Activated CD4-positive, alpha-beta T cell treated with anti-CD3 and anti-CD28 coated beads, Interleukin-2, amount 10 ng/mL, durations not matched to agents 7 days and 5 days (primary cell): ENCODE measurements at places on chromosomes 4 and X. TPM values are rescaled to one million over a fixed set of nuclear protein-coding genes. Genes with fewer than 3 reads are reported as not detected.

Gene EXOSC9
- total RNA-seq, result 58.1 TPM

DNA sequence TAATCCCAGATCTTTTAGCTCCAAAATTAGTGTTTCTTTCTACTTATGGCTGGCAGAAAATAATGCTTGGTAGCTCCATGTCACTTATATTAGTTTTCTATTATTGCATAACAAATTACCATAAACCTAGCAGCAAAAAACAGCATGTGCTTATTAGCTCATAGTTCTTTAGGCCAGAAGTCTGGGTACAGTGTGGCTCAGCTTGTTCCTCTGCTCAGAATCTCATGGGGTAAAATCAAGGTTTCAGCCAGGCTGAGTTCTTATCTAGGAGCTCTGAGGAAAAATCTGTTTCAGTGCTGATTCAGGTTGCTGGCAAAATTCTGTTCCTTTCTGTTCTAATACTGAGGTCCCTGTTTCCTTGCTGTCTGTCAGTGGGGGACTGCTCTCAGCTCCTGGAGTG lies 101.1 kb downstream of the CT47B1 start:
- DNase-seq, result no peak

DNA sequence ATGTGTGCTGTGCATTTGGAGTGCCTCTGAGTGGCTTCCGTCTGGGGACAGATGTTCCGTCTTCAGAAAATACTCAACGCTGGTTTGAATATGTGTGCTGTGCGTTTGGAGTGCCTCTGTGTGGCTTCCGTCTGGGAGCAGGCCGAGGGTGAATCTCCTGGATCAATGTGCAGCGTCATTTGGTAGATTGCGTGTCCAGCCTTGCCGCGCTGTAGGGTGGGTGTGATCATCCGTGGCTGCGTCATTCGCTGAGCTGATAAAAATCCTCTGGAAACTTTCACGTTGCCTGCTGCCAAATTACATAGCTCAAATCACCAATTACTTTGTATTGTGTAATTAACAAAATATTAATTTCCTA lies 12.1 kb downstream of the UVSSA start:
- no peak for DNase-seq

DNA sequence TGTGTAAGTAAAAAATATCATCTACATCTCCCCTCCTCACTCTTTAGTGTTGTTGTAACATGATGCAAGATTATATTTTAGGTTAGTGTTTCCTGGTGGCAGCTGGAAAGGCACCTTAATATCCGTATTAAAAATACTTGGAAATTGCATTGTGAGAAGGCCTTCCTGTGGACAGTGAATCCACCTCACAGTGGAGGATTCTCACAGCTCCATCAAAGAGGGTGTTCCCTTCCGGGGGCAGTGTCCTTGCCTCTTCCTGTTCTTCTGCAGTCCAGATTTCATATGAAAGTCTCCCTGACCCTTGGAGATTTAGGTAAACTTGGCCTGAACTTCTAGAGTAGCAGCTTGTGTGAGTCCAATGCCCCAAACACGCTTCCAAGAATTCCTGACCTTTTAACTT lies 29.9 kb upstream of the GAB1 start:
- no peak for DNase-seq

DNA sequence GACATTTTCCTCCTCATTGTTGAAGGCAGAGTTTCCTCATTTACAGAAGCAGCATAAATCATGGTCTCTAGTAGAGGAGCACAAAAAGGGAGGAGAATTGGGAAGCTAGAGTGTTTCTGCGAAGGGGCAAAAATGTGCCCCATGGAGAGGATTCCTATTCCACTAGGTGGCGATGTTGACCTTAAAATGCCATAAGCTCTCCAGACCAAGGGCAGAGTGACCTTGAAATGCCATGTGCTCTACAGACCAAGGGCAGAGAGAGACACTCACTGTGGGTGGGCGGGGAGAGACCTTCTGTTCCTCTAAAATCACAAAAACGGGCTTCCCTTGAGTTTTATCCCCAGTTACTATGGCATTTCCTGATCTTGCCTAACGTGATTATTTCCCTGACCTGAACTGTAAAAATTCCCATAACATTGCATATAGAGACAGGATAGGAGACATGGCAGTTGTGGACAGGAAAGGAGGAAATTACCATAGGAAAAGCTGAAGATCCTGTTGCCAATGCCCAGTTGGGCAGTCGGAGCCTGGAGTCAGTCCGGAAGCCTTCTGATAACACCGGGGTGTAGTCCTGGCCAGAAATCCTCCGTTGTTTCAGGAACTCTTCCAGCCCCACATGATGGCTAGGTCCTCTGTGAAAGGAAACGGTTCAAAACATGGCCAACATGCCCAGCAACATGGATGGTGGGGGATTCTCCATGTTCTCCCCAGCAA lies 567.7 kb downstream of the MAGEB5 start:
- peak; percentile 7 for DNase-seq

DNA sequence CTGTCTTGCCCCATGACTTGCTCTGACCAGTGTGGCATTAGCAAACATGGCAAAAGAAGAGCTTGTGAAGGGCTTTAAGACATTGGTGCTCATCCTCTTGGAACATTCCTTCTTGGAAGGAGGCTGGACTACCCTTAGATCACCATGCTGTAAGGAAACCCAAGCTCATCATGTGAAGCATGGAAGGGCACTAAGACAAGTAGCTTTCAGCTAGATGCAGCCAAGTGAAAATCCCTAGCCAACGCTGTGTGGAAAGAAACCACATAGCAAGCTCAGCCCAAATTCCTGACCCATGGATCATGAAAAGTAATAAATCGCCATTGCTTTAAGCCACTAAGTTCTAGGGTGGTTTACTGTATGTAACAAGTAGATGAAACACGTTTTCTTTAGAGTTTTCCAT lies 12.4 kb upstream of the PACRGL start:
- no peak for DNase-seq
